Fibroblast of mammary gland (primary cell): ENCODE measurements at places on chromosomes 6 and 20.

DNA sequence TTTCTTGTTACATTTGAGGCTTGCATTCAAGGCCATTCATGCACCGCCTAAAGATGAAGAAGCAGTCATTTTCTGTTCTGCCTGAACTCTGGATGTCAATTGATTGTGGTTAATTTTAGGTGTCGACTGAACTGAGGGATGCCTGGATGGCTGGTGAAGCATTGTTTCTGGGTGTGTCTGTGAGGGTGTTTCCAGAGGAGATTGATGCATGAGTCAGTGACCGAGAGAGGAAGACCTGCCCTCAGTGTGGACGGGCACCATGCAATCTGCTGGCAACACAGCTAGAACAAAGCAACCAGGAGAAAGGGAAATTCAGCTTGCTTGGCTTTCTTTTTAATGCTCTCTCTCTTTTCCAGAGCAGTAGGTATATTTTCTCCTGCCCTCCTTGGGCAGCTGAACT lies 164.1 kb upstream of the ECI2 start:
- no peak for DNase-seq

- no peak for DNase-seq
Observed at GRCh38 chr20:54305421-54305820, 97.5 kb downstream of the PFDN4 start.

- no peak for DNase-seq
Observed at GRCh38 chr6:25732468-25733198, 21.9 kb upstream of the SLC17A4 start.

DNA sequence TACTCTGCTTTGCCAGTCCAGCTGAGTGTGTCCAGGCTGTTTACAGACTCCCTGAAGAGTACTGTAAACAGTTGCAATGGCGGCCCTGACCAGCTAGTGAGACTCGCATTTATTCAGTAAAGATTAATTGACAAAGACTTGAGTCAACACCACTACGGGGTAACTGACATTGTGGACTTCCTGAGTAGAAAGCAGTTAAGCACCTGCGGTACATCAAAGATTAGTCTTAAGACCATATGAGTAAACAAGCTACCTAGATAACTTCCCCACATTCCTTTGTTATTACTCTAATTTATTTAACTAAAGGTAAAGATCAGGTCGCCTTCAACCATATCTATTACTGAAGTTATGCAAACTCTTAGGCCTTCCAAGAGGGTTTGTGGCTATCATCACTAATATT lies 12.6 kb downstream of the VPS52 start:
- DNase-seq, result no peak

DNA sequence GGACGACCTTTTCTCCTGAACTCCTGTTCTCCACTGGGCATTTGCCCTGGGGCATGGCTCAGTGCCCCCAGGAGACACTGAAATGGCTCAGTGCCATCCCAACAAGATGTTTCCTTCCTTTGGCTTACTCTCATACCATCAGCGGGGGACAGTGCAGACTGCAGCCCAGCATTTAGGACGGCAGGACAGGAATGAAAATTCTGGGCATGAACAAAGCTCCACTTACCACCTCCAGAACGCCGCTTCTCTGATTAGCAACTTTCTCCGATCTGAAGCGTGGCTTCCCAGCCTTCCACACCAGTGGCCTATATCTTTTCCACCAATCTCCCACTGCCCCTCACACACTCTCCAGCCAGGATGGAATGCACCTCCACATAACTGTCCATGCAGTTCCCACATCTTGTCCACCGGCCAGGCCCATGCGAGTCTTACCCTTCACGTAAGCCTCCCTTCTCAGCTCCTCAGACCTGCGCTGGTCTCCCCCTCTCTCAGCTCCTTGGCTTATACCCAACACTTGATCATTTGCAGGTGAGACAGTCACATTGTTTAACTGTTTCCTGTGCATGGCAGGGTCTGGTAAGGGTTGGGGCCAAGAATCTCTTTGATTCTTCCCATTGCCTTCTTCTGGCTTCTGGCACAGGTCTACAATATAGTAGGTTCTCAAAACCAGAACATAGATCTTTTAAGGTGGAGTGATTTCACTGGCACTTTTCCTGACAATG lies 114.5 kb downstream of the FYN start:
- DNase-seq, result no peak
